NCI-H1105 (cell line): ENCODE measurements at places on chromosomes 5 and 9.

DNA sequence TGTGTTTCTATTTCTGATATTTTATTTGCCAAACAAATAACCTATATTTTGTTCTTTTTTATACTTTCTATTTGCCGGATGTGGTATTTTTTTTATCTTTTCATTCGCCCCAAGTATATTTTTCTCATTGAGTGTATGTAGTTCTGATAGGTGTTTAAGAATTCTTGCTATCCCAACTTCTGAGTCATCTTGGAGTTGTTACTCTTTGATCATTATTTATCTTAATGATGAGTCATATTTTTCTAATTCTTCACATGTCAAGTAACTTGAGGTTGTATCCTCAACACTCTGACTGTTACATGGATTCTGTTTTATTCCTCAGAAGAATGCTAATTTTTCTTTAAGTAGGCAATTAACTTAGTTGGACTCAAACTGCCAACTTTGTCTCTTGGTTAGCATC, 498.1 kb downstream of the TLE1 start:
- no peak for DNase-seq

- no peak for DNase-seq
These were observed 26.8 kb upstream of the ANKRD33B start for GRCh38 chr5:10536931-10537579.

DNA sequence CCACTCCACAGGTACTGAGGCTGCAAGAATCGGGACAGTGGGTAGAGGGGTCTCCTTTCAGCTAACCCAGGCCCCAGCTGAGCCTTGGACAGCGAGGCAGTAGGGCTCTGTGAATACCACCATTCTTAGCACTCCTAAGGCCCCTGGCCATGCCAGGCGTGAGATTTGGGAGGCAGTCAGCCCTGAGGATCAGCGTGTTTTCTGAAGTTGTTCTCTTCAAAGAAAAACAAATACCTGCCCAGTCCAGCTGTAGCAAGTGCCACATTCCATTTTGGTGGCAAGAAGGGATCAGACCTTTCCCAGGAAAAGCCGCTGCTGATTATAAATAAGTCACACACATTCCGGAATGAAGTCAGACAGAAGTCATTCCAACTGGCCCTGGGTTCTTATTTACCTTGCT, 47.8 kb downstream of the RALGPS1 start:
- no peak for DNase-seq

DNA sequence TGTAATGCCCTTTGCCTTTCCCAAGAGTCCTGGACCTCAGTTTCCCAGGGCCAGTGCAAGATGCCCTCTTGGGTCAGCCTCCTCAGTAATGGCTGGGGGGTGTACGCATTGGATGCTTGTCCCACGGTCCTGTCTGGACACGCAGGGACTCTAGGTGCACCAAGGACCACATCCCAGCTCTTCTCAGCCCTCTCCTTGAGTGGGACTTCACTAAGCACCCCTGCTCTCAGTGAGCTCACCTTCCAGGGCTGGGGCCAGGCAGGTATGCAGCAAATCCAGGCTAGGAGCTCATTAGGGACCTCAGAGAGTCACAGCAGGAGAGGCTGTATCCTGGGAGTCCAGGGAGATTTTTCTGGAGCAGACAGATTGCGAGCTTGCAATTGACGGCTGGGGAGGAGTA, 59.8 kb downstream of the MACROH2A1 start:
- no peak for DNase-seq

GRCh38 chr5:113427871-113428574, 6.8 kb downstream of the TSSK1B start:
- DNase-seq = no peak

DNA sequence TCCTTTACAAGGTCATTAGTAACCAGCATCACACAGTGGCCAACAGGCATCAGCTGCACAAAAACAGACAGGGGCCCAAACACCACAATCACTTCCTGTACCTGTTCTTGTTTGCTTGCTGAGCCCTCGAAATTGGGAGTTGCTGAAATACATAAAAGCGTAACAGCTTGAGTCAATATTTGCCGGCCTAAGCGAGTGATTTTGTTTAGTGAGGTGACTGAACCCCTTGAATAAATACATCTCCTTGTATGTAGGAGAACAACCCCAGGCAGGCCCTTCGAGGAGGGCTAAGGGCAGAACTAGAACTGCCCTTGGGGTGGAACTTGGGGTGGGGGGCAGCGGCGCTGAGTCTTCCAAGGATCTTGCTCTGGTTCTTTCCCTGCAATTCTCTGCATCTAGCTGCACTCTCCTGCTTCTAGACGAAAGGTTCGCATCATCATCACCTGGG, 502.5 kb downstream of the RASEF start:
- no peak for DNase-seq

DNA sequence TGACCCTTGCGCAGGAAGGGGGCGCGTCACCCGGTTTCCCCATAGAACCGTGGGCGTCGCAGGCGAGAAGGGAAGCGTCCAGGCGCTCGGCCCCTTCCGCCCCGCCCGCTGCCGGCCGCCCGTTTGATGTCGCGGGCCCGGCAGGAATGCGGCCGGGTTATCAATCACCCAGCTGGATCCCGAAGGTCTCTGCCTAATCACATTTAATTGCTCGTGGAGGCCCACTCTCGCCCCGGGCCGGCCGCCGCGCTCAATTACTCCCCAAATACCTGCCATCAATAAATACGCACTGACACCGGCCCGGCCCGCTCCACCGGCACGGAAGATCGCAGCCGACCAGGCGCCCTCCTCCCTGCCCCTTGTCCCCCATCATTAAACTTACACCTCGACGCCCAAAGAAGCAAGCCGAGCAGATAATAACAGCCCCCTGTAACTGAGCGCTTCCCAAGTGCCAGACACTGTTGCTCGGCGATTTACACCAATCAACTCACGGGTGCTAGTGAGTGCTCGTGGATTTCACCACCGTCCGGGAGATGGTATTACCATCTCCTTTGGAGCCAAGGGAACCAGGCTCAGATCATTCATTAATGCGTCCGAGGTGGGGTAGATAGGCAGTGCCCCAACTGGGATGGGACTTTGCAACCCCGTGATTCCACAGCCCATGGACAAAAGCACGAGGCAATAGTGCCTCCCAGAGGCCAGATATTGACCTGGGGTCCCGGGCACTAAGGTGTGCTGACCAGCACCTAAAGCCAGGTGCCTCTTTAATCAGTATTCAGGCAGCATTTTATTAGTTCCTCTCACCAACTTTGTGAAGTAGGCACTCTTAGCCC, 11.3 kb downstream of the MSX2 start:
- DNase-seq = peak; percentile 48

DNA sequence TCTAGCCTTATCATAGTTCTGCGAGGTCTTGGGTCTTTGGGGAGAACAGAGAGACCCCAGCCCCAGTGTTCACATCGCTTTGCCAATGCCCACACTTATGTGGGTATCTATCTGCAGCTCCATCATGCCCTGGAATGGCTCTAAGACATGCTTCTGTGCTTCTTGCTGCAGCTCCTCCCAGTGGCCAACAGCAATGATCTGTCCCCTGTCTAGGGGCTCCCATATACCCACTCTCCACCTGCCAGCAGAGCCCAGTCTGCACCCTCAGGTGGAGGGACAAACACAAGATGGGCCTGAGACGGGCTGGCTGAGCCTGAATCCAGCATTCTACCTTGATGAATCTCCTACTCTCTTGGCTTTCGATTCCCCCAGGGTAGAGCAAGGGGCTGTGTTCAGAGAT, 14.6 kb upstream of the DAP start:
- no peak for DNase-seq

- no peak for DNase-seq
These were observed 24.4 kb upstream of the SMAD5 start for GRCh38 chr5:136108180-136108611.

- DNase-seq = no peak
These were observed 3.7 kb downstream of the ADGRV1 start for GRCh38 chr5:90562341-90562740.

GRCh38 chr9:98019098-98019497, 36.0 kb downstream of the ANP32B start:
- DNase-seq = no peak

DNA sequence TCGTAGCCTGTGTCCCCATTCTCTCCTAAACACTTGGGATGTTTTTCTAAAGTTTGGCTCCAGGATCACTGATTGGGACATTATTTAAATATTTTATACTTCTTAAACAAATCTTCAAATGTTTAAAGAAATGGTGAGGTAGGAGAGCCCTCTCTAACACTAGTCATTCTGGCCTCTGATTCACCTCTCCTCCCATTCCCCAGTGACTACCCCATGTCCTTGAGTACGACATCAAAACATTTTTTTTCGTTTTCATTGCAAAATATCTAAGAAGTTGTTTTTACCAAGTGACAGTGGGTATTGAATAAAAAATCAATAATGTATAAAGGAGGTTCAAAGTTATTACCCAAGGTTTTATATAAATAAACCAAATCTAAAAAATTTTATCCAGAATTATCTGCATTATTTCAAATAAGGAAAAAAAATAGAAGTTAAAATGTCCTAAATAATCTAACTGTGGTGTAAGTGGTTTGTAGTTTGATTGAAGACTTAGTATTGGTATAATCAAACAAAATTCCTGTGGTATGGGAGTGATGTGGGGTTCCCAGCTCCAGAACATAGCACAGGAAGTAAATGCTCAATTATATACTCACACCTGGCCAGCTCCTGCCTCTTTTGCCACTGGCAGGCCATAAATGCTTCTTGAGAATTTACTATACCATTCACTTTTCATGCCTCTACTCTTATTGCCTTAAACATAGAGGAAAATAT, 51.1 kb downstream of the MAST4 start:
- no peak for DNase-seq

DNA sequence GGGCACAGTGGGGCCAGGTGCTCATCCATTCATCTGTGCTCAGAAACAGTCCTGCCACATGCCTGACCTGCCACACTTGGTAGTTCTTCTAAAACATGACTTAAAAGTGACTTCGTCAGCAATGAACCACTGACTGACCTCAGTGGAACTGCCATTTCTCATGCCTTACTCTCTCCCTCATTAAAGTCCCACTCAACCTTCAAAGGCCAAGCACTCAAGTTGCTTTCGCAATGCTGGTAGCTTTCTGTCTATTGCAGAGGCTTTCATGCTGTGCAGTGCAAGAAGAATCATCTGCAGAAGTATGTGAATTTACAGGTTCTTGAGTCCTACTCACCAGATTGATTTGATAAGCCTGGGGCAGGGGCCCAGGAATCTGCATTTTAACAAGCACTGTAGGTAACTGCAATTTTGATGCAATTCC, 23.9 kb downstream of the B4GALT1 start:
- no peak for DNase-seq

- DNase-seq = no peak
These were observed 120.2 kb upstream of the SLC25A48 start for GRCh38 chr5:135714126-135714894.

GRCh38 chr9:68643901-68644809, 60.9 kb upstream of the PIP5K1B start:
- no peak for DNase-seq

DNA sequence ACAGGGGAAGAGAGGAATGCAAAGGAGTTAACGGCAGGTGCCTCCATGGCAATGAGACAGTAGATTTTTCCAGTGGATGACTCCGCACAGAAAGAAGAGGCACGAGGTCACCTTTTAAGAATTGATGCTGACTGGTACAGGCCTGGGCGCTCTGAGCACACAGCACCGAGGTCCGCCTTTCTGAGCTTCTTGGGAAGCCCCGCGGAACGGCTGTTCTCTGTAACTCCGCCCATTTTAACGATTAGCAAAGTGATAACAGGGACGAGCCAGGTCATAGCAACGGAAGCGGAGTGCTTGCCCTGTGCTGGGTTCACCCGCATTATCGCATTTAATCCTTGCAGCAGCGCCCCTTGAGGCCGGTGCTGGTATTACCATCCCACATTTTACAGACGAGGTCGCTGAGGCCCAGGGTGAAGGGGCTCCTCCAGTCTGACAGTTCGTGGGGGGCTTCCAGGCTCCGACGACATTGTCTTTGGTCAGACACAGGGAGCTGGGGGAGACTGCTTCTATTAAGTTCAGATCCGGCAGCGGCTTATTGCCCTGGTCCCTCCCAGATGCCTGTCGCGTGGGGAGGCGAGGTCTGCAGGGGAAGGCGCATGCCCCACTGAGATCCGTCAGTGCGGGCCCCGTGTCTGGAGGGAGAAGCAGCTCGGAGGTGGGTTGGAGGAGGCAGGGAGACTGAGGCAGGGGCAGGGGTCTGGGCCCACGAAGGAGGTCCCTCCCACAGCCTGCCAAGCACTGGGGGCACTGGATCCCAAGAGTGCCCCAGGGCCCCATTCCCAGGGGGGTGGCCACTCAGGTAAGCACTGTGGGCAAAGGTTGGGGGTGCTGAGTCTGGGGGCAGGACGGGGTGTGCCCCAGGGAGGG, 22.3 kb upstream of the HMCN2 start:
- DNase-seq = peak; percentile 50

DNA sequence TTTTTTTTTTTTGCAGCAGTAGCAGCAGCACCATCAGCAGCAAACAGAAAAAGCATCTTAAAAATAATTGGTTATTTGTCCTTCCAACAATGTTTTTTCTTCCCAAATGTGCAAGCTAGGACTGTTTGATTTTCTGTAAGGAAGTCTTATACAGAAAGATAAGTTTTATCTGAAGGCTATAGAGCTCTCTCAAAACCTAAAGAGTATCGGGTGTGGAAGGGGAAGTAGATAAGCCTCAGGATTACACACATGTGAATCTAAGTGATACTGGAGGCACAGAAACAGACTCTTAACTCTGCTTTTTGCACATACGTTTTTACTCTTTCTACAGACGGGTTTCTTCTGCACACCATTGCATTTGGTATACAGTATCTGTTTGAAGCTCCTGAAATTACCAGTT, 184.4 kb upstream of the FTMT start:
- DNase-seq = no peak

- no peak for DNase-seq
These were observed 14.3 kb upstream of the TEK start for GRCh38 chr9:27094640-27095298.

- DNase-seq = no peak
These were observed 123.5 kb upstream of the LMX1B start for GRCh38 chr9:126490214-126490631.
